ENCODE measurements at places on chromosomes 1 and 21.

- DNase-seq, result no peak
Observed at GRCh38 chr1:202343652-202344349, 2.1 kb upstream of the UBE2T start.

DNA sequence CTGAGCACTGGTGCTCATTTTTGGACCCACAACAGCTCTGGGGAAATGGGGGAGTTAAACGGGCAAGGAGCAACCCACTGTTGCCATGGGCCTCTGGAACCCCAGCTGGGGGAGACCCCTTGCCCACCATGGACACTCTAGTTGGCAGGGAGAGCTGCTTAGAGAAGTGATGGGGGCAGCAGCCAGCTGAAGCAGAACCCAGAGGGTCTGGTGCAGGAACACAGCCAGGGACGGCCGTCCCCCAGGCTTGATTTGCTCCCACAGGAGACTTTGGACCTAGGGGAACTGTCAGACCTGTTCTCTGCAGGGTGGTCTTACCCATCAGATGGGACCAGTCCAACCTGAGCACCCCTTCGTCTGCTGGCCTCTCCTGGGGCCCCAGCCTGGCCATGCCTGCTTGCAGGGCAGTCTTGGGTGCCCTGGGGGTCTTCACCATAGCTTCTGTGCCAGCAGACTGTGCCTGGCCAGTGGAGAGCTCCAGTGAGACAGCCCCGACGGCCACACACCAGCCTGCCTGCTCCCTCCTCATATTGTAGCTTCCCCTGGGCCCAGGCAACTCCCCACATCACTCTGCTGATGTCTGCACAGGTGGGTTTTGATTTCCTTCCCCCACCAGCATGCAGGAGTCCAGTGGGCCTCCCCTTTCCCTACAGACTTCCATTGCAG, 11.3 kb downstream of the SPATC1L start:
- no peak for DNase-seq

GRCh38 chr1:192826791-192827546, 18.1 kb downstream of the RGS2 start:
- DNase-seq, result no peak

GRCh38 chr1:76237211-76237610, 162.7 kb downstream of the ST6GALNAC3 start:
- no peak for DNase-seq

GRCh38 chr1:31382379-31382989, 9.6 kb upstream of the FABP3 start:
- no peak for DNase-seq

GRCh38 chr1:18819986-18820790, 39.3 kb downstream of the TAS1R2 start:
- no peak for DNase-seq

- no peak for DNase-seq
Observed at GRCh38 chr1:171884475-171884874, 43.2 kb downstream of the DNM3 start.

DNA sequence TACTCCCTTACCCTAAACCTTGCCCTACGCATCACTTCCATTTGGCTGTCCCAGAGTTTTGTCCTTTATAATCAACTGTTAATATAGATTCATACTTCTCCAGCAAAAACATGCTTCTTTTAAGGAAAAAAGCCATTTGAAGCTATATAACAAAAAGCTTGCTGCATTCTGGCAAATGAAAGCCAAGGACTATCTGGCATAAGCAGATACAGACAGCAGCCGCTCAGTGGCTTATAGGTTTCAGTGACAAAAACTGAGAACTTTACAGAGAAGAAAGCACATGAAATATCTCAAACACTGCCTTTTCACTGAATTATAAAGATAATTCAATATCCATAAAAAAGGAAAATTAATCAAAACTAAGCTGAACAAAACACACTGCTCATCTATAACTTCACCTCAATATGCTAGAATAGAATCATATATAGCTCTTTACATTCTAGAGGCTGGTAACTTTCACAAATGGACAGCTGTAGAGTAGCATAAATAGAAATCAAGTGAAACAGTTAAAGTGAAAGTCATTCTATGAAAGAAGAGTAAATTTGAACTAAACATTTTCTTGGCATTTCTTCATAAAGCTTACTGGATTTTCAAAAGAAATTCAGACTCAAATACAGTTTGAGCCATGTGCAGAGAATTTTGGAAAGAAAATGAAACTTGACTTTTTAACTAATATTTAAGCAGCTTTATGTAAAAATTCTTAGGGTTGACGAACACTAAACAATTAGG, 19.6 kb downstream of the CDC42BPA start:
- no peak for DNase-seq

- no peak for DNase-seq
Observed at GRCh38 chr1:166691476-166691875, 147.8 kb upstream of the POGK start.

- no peak for DNase-seq
Observed at GRCh38 chr1:228007049-228007800, 427 bp downstream of the WNT3A start.

DNA sequence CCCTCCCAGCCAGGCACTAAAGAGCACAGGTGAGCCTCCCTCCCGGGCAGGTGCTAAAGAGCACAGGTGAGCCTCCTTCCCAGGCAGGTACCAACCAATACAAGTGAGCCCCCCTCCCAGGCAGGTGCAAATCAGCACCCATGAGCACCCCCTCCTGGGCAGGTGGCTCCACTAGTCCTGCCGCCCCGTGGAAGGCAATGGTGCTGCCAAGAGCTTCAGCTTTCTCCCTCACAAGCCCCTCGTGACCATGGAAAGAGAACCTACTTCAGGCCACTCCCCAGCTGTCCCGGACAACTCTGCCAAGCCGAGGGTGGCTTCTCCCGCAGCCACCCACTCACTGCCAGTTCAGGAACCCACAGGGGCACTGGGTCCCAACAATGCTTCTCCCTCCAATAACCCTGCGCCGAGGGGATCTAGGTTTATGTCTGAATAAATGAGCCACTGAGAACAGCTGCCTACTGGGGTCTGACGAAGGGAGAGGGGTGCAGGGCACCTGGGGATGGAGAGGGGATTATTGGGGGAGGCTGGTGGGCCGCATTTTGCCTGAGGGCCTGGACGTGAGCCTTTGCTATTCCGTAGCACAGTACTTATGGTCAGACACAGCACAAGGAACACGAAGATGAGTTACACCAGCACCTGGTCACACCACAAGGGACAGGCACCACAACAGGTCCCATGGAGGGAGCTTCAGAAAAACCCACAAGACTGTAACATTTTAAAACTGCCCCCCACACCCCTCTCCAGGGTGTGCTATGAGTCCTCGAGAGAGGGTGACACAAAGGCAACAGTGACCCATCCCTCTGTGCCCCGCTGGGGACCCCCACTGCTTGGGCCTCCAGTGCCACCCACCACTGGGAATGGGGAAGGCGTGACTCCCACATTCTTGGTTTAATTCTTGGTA, 46.3 kb downstream of the PRDM15 start:
- no peak for DNase-seq

DNA sequence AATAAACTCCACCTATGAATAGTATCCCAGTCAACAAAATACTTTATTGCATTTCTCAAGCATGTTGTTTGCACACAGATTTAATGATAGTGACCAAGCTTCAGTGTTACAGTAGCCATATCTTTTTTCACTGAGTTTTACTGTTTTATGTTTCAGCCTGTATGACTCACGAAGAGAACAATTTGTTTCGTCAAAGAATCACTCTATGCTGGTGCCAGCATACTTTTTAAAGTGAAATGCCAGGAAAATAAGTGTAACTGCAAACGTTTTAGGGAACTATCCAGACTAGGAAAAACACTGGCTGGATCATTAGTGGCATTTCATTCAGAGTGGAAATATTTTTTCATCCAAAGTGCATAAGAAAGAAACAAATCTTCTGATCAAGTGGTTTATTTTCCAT, 210.8 kb downstream of the COL11A1 start:
- no peak for DNase-seq

GRCh38 chr1:229848752-229849677, 218.0 kb upstream of the GALNT2 start:
- DNase-seq, result no peak

- no peak for DNase-seq
Observed at GRCh38 chr1:3494321-3495308, 40.1 kb downstream of the ARHGEF16 start.

DNA sequence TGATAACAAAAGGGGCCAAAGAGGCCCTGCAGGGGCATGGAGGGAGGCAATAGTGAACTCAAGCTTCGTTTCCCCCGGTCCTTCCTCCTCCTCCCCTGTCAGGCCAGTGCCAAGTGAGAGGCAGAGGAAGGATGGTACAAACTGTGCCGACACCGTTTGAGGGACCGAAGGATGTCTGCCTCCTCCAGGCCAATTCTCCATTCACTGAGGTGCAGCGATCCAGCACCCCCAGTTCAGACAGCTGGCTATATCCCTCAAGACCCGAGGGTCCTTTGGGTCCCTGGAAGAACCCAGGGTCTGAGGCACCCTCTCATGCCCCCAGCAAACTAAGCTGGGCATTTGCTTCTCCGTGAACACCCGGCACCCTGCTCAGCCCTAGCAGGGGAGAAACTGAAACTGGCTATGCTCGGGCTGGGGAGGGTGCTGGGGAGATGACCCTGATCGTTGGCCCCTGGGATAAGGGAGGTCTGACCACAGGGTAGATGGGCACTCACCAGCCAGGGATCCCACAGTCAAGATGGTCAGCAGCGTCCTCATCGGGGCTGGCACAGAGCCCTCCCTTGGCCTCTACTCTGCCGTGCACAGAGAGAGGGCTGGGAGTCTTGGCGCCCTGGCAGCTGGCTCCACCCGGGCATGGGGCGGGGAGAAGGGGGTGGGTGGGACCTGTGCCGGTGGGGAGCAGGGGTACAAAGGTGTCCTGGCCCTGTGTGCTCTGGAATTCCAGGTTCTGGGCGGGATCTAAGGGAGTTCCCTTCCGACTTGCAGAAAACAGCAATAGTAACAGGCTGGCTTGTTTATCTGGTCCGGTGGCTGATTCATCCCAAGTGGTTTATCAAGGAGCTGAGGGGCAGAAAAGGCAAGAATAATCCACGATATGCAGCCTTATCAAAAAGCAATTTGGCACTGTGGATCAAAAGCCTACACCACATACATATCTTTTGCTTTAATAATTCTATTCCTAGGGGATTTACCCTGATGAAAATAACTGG, at the start of gene IL22RA1:
TSS of gene IL22RA1 (minus strand) at position 595 of the 989 bp plus-strand sequence. CDS start at position 537, 58 bp downstream.
- no peak for DNase-seq

DNA sequence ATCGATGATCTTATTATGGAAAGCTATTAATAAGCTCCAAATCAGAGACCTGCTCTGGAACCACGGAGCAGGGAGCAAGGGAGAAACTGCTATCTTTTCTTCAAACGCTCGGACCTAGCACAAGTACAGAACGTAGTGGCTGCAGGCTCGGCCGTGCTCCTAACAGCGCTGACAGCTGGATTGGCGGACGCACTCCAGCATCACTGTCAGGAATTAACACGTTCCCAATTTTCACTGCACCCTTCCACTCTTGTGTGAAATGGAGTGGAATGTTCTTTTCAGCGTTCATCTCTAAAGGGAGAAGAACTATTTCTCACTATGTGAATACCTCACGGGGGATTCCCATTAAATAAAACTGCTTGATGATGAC, 106.9 kb downstream of the ZNF281 start:
- DNase-seq, result no peak

- DNase-seq, result no peak
Observed at GRCh38 chr1:25844536-25845337, 14.5 kb downstream of the AUNIP start.

DNA sequence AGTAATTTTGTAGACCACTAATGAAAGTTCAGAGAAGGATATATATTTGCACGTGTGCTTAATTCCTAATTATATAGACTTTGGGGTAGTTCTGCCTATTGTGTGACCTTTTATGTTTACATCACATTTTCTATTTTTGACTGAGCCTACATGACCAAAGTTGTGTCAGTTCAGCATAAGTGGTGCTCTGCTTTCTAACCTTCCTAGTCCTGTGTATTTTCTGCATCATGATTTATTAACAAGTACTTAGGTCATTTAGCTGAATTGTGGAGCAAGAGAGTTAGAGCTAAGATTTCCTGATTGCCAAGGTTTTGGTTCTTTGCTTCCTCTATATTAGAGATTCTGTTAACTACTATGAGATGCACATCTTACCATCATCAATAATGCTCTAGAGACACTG, 176.0 kb downstream of the C1orf21 start:
- no peak for DNase-seq

- DNase-seq, result no peak
Observed at GRCh38 chr1:109161858-109162606, 48.1 kb downstream of the ELAPOR1 start.

DNA sequence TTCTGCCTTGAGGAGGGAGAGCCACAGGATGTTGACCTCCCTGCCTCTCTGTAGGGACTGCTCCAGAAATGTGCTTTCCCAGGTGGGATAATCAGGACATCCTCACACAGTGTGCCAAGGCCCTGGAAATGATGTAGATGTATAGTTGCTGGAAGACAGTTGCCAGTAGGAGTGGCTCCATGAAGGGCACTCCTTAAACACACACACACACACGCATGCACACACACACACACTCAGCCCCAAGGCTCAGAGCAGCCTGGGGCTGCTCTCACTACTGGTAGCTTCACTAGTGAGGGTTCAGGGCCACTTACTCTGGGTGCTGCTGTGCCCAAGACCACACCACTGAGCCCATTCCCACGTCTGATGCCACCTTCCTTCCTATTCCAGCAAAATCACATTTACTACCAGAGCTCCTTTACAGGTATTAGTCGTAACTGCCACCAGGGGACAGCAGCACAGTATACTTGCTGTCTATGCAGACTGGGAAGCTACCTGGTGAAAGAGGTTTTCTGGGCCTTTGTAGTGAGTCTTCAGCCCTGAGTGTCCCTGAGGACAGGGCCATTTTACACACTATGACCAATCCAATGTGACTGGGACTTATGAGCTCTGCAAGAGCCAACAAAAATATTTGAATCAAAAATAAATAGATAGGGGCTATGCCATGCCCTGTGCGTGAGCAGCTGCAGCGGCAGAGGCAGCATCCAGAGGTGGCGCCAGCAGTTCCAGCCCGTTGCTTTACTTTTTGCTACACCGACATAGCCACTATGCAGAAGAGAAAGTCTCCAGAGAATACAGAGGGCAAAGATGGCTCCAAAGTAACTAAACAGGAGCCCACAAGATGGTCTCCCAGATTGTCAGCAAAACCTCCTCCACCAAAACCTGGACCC, 15.0 kb downstream of the CRNN start:
- no peak for DNase-seq

GRCh38 chr1:63327417-63328054, 5.2 kb downstream of the FOXD3 start:
- no peak for DNase-seq

DNA sequence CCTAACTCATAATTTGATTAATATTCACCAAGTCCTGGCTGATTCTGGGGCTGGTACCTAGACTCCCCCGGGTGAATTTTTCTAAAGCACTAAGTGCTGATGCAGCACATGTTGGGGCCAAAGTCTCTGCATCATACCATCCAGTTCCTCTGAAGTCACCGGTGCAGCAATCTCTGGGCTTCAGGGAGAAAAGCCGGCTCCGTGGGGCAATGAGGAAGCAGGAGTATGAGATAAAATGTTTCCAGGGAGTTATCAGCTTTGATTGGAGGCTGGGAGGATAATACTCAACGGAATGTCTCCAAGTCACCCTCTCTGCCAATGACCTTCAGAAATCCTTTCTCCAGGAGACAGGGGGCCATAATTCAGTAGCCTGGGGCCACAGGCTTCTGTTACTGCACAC, 1.2 kb downstream of the FCAMR start:
- DNase-seq, result no peak

GRCh38 chr1:145714524-145715111, 4.7 kb upstream of the CD160 start:
- no peak for DNase-seq
